Stimulated activated naive CD4-positive, alpha-beta T cell treated with Interleukin-2 at 50 U/mL for 16 hours (primary cell): ENCODE measurements at places on chromosomes 2 and 18.

DNA sequence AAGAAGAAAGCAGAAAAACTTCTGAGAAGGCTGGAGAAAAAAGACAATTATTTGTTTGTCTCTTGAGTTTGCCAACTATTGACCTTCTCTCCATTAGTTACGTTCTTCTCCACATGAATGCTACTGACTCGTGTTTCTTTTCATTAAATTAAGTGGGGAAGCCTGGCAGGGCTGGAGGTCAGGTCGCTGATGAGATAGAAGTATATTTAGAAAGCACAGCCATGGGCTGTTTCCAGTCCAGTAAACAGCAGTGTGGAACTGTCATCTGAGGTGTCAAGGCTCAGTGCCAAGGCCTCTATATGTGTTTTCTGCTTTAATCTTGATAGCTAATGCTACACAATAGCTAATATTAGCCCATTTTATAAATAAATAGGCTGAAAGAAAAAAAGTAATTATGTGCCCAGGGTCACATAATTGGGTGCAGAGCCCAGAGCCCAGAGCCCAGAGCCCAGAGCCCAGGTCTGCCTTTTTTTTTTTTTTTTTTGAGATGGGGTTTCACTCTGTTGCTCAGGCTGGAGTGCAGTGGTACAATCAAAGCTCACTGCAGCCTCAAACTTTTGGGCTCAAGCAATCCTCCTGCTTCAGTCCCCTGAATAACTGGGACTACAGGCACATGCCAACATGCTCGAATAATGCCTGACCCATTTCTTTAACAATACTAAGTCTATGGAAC, 6.3 kb downstream of the MSGN1 start:
- no peak for DNase-seq

DNA sequence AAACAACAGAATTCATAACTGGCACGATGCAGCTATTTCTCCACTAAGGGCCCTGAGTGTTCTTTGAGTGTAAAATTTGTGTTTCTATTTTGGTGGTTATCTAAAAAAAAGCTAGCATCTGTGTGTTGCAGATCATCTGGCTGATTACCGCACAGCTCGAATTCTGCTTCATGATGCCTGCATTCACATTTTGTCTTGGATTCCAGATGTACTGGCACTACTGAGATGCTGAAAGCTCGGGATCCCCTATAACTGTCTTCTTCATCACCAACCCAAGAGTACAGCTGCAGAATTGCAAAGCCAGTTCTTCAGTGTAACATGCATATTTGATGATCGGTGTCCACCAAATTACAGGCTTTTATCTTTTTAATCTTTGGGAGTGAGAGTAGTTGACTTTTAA, 51.6 kb upstream of the ZNF532 start:
- DNase-seq = no peak

GRCh38 chr2:202628646-202629198, 6.0 kb upstream of the FAM117B start:
- DNase-seq = no peak

- DNase-seq = no peak
Observed at GRCh38 chr2:180651596-180651995, 328.8 kb upstream of the UBE2E3 start.

DNA sequence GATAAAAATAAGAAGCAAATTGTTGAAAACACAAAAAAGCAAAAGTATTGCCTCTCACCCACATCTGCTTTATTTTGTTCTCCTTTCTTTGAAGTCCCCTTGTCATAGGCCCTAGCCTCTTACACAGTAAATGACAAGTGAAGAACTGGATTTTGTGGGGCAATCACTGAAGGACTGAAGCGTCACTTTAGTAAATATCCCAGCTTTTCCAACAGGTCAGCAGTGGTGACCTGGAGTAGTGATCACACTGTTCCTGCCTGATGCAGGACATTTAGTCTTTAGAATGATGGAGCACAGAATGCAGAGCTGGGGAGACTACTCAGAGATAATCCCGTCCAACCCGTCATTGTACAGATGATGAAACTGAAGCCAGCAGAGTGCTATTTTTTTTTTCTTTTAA, 28.1 kb upstream of the TDRD15 start:
- DNase-seq = no peak

DNA sequence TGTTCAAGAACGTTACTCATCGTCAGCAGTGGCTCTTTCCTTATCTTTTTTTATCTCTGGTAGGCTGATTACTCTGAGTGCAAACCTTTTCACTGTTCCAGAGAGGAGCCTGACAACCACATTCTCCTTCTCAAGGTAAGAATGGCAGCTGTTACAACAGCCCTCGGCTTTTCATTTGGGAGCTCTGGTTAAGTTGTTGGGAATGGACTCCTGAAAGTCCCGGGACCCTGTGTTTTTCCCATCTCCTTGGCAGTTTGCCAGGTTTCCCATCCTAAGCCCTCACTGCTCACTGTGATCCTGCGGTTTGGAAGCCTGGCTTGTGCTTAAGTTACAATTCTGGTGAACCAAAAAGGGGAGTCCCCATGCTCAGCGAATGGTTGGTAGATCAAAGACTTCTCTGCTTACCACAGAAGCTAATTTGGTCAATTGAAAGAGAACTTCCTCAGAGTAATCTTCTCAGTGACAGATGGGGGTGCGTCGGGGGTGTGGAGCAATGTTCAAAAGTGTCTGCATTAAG, 122.3 kb downstream of the LYPD6B start:
- peak; percentile 4 for DNase-seq

GRCh38 chr2:14781142-14781541, 148.6 kb downstream of the LRATD1 start:
- DNase-seq = no peak

DNA sequence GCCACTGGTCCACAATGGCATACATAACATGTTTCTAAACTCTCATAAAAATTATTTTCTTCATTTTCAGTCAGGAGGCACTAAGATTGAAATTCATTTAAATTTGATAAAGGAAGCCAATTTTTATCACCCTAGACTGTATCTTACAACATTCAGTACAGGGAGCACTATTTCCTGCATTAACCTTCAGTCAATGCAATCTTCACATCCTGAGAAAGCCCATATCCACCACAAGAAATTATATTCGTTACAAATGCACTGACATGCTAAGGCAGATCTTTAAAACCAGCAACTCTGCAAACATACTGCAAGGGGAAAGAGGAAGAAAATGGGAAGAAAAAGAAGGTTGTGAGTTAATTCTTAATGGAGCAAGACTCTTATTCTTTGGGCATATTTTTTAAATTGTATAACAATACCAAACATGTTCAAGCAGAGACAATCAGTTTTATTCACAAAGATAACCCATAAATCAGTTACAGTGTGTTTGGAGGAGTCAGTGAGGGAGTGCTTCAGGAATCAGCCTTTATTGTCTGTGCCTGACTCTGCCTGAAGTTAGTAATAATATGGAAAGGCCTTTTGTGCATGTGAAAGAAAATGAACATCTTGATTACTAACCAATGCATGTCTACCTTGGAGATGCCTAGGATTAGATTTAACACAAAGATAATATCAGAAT, 370.1 kb downstream of the FBXO15 start:
- no peak for DNase-seq

- DNase-seq = no peak
Observed at GRCh38 chr18:12086249-12086648, 7.4 kb upstream of the ANKRD62 start.

GRCh38 chr18:79692886-79693285, 13.3 kb downstream of the CTDP1 start:
- no peak for DNase-seq

- no peak for DNase-seq
Observed at GRCh38 chr2:70036290-70036689, 51.0 kb upstream of the PCBP1 start.

DNA sequence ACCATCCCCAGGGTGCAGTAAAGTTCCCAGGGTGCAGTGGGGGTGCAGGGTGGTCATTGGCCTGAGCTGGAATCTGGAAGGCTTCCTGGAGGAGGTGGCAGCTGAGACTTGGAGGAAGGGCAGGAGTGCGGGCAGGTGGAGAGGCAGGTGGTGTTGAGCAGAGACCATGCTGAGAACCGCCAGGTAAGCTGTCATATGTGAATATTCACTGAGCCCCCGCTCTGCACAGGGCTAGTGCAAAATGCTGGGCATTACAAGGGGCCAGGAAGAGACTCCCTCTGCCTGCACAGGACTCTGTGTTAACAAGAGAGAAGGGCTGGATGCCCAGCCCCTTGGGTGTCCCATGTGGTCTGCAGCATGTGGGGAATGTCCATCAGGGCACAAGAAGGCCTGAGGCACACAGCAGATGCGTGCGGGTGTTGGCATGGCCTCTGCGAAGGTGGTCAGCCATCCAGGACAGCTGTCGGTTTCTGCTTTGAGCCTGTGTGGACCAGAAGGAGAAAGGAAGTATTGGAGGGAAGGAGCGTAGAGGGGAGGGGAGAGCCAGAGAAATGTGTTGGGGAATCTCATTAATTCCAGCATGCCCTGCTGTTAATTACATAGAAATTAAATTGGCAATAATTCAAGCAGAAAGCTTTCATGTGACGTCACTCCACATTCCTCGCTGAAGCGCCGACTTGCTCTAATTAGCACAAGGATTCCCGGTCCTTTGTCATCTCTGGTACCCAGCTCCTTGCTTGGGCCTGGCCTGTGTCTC, 62.8 kb upstream of the OTOS start:
- DNase-seq = no peak

- DNase-seq = no peak
Observed at GRCh38 chr18:58213440-58213839, 169.4 kb downstream of the NEDD4L start.

DNA sequence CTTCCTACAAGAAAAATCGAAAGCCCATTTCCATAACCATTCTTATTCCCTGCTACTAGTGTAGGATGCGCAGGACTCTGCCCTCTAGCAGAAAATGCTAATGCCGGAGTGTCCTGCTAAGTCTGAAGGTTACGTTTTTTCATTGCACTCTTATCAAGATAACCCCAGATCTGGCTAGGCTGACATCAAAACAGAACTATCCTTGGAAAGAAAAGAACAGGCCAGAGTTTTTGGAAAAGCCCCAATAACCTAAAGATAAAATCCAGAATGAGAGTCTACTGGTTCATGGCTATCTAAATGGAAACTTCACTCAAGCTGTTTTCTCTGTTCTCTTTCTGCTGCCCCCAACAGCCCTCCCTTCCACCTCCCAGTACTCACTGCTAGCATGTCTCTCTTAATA, 913 bp downstream of the RNF152 start:
- no peak for DNase-seq

DNA sequence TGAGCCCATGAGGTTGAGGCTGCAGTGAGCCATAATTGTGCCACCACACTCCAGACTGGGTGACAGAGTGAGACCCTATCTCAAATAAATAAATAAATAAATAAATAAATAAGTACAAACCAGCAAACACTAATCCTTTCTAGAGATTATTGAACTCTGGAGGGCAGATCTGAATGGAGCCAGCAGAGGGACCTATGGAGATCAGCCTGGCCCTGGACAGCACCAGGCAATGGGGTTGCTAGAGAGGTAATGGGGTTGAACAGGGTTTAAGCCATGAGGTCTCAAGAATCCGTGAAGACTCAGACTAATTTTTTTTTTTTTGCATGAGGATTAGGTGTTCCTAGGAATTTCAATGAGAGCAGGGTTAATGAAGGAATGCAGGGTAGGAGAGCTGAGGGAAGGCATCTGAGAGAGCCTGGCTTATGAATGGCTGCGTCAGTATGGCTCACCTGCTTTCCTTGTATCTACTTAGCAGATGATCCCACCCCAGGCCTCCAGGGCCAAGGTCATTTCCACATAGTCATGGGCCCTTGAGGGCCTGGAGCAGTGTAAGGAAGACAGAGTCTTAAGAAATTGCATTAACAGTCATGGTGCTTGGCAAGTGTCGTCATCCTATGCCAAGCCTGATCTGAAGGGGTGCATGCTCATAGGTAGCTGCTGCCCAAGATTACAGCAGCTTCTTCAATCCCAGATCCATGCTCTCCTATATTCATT, 34.6 kb upstream of the IL37 start:
- no peak for DNase-seq

- DNase-seq = no peak
Observed at GRCh38 chr18:49697757-49698524, 115.4 kb downstream of the ACAA2 start.

DNA sequence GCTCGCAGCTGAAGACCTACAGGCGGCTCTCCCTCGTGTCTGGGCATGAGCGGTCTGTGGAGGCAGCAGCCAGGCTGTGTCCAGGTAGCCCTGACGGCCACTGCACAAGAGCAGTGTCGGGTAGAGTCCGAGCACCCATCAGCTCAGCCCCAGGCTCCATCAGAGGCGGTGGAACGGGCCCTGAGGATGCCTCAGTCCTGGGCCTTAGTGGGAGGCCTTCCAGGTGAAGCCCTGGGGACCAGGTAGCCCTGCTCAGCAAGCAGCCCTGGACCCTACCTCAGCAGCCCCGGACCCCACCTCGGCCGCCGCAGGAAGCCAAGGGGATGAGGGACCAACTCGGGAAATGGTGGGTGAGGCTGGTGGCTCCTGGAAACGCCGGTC, 21.3 kb upstream of the KLF11 start:
- no peak for DNase-seq

DNA sequence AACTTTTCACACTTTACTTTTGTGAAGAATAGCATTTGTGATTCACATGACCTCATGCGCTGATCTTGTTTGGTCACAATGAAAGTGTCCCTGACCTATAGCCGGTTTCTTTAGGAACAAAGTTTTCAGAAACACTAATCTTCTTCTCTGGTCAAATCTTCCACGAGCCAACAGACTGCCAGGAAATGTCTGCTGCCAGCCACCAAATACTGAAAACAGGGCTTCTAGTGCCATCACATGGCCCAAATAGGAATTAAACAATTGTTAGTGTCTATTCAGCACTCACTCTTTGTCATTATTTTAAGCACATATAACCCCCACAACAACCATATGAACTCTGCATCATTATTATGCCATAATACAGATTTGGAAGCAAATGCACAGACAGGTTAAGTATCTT, 286.5 kb upstream of the SYT4 start:
- no peak for DNase-seq

DNA sequence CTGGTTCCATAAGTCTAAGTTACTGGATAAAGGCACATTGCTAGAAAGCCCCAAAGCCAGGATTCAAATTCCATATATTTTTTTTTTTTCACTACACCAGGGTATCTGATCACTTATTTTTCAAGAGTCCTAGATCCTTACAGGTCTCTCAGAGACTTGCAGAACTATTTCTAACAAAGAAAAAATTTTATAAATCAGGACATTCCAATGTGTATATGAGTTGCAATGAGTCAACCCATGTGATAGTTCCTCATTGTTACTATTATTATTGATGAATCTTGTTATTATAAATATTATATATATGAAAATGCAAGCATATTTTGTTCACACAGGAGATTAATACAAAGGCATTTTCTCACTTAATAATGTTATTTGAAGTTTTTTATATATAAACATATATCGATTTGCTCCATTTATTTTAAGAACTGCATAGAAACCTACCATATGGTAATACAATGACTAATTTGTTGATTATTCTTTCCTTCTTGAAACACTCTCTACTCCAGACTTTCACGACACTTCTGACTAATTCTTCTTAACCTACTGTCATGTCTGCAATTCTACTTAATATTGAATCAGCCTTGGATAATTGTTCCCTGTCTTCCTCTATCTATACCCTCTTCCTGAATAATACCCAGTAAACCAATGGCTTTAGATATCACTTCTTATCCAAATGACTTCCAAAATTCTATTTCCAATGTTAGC, 968.4 kb upstream of the NRXN1 start:
- no peak for DNase-seq
